ENCODE measurements at places on chromosomes 11 and 22.
A peak's percentile ranks its signal among the peaks of the same experiment; 100 is the strongest.

DNA sequence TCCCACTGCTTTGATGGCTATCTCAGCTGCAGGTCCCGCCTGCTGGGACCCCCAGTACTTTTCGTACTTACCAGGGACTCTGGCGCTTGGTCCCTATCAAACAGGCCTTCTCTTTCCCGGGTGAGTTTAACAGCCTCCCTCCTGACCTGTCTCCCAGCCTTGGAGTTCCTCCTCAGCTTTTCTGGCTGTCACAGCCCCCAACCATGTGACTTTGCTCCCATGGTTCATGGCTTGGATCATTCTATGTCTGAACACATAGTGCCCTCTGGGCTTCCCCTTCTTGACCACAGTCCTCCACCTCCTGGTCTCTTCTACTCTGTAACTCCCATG is 56.9 kb downstream of the PARVA start:
- peak; percentile 22 for DNase-seq

GRCh38 chr11:123674297-123674696 is 19.9 kb upstream of the SCN3B start:
- no peak for DNase-seq

DNA sequence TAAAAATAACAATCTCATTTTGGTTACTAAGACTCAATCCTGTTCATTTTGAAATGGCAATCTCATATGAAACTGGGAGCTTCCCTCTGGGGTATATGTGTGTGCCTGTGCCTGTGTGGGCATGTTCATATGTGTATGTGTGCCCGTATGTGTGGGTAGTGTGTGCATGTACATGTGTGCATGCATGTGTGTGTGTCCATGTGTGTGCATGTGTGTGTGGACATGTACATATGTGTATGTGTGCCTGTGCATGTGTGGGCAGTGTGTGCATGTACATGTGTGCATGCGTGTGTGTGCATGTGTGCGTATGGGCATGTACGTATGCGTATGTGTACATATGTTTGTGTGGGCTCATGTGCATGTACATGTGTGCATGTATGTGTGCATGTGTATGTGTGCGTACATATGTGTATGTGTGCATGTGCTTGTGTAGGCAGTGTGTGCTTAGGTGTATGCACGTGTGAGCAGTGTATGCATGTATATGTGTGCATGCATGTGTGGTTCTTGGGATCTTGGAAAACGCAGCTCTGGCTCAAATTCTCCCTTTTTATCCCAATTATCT is 24.5 kb upstream of the CACNG2 start:
- DNase-seq: no peak

- DNase-seq: no peak
Measured at GRCh38 chr22:38021206-38021605, 36.0 kb upstream of the PICK1 start.

DNA sequence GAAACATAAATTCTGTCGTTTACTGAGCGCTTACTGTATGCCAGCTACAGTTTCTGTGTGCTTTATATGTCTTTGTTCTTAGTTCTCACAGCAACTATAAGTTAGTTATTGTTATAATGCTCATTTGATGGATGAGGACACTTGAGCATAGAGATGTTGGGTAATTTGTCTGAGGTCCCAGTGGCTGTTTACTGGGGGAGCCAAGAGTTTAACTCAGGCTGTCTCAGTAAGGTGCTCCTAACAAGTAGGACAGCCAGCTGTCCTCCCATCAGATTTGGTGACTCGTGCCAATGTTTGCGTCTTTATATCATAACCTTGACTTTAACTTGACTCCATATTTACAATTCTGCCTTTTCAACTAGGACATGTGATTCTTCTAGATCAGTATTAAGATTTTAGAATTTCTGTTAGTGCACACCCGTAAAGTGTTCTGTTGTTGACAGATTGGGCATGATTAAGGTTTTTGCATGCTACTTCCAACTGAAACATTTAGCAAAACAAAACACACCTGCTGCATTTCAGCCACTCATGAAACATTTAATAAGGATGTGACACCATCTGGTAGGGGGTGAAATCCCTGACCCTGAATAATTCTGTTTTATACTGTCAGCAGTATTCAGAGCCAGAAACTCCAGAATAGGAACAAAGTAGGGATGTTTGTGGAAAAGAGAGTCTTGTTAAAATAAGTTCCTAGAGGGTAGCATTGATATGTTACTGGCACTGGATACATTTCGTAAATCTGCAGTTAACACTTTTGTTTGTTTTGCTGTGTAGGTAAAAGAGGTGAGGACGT is 1.9 kb downstream of the REXO2 start:
- no peak for DNase-seq

- DNase-seq: peak; percentile 93
Measured at GRCh38 chr11:47514825-47515647, 37.9 kb downstream of the CELF1 start.

- no peak for DNase-seq
Measured at GRCh38 chr22:39722032-39722325, 151.4 kb downstream of the CACNA1I start.

- DNase-seq: no peak
Measured at GRCh38 chr11:15795378-15795777, 561.0 kb downstream of the SOX6 start.

GRCh38 chr11:54558407-54558806 is 45.4 kb downstream of the OR4C46 start:
- no peak for DNase-seq

GRCh38 chr11:64619811-64620380 is 28.9 kb downstream of the SLC22A12 start:
- peak; percentile 21 for DNase-seq

GRCh38 chr11:94519478-94520084 is 7.3 kb downstream of the C11orf97 start:
- no peak for DNase-seq

DNA sequence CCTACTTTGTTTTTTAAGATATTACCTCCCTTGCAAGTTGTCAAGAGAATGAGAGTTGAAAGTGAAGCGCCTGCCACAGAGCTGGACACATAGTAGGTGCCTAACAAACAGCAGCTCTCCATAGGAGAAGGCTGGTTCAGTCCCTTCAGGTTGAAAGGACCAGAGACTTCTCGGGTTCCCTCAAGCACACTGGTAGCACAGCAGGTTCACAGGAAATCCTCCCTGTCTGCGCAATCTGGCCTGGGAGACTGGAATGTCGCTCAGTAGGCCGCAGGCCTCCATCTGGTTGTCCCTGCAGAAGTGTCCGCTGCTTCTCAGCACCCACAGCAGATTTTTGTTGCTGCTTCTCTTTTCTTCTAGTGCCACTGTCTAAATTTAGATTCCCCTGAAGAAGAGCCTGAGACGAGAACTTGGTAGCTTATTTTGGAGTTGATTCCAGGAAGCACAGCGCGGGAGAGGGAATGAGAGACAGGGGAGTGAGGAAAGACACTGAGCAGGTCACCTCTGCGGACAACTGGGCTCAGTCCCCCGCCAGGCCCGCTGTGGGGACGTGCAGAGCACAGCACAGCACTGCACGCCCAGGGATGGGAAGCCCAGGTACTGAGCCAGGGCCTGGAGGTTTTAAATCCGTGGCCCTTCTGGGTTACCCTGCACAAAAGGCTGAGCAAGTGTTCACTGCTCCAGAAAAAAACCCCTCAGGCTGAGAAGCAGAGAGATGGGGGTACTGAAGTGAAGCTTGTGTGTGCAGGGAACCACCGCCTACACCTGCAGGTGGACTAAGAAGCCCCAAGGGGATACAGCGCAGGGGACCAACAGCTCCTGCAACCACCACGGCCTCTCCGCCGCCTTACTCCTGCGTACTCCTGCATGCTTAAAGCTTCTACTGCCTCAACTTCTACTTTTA is 31.6 kb downstream of the RBX1 start:
- no peak for DNase-seq

DNA sequence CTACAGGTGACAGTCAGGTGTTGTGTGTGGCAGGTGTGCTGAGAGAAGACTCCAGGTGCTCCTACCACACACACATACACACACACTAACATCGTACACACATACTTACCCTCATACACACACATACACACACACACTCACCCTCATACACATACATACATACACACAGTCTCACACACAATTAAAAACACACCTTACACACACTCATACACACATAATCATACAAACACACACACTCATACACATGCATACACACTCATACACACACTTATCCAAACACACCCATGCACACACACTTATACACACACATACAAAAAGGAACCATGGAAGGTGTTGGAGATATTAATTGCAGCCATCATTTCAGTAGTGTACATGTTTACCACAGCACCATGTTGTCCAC is 4.6 kb downstream of the KRTAP5-3 start:
- no peak for DNase-seq

- DNase-seq: no peak
Measured at GRCh38 chr11:108035690-108036089, 27.0 kb downstream of the CUL5 start.

DNA sequence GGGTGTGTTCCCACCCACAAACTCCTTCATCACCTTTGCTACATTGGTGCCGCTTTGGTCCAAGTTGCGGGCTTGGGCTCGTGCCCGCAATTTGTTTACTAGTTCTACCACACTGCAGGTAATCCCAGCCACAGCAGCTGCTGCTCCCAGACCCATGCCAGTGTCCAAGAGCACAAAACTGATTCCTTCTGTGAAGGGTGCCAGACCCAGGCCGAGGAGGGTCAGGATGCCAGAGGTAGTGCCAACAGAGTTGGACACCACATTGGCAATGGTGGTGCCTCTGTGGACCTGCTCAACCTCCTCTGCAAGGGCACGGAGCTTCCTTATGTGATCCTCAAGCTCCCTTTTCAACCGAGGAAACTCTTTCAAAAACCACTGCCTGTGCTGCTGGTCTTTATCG is 11.5 kb downstream of the APOL2 start:
- no peak for DNase-seq

DNA sequence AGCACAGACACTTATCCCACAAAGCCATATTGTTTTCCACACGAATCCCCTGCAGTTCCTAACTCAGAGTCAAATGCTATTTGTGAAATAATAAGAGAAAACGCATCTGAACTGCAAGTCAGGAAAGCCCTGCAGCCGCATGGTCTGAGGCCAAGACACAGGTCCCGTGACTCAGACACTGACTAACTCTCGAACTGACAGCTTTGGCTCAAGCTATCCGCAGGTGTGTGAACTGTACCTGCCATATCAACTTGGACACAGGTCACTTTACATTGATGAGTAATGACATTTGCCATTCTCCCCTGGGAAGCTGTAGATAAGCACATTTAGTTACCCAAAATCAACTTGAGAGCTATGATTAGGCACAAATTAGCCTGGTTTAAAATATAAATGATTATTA is 34.9 kb upstream of the NFRKB start:
- no peak for DNase-seq

DNA sequence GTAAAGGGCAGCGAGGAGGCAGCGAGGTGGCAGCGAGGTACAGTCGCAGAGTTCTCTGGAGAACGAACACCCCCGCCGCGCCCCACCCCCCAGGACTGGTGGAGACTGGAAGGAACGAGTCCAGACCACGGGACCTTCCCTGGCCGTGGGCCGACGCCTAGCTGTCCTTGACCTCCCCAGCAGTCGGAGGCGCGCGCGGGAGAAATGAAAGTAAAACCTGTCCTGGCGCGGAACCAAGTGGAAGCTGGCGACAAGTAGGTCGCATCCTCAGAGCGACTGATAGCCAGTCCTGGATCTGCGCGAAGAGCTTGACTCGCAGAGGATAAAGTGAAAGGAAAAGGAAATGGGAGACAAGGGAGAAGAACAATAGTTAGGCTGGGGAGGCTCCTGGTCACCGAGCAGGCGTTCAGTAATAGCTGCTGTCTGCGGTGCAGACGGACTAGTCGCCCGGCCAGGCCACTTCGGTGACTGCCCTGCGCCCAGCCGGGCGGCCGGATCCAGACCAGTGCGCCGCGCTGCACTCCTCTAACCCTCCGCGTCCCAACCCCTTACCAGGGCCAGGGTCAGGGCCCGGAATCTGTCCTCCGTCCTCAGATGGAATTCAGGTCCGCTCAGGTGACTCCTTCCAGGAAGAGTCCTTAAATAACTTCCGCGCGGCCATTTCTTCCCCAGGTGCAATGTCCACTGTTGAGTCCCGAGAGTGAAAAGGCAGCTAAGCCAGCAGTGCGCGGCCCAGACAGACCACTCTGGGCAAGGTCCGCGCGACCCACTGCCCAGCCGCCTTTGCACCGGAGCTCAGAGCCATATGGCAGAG is 1.9 kb upstream of the ADM start:
- peak; percentile 90 for DNase-seq

GRCh38 chr11:45366619-45367190 is 80.6 kb upstream of the SYT13 start:
- DNase-seq: no peak

GRCh38 chr11:96744697-96745096 is 354.9 kb downstream of the JRKL start:
- DNase-seq: peak; percentile 8

GRCh38 chr22:39237318-39238100 is 7.3 kb downstream of the PDGFB start:
- DNase-seq: no peak

DNA sequence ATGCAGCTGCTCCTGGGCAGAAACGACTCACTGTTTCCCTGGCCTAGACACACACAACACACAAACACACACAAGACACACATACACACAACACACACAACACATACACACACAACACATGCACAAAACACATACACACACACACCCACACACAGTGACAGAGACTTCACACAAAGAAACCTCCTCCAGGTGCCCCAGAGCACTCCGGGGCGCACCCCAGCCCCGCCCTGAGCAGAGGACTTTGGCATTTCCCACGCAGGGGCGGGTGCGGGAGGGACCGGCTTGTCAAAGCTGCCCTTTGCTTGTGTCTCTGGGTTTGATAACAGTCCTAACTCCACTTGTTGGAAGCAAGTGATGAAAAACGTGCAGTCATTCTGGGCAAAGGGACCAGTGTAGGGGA is 6.5 kb downstream of the APOBEC3A start:
- no peak for DNase-seq

GRCh38 chr11:69039501-69039900 is 9.2 kb upstream of the TPCN2 start:
- DNase-seq: no peak
